ENCODE measurements at places on chromosomes 6 and 20.
A peak's percentile ranks its signal among the peaks of the same experiment; 100 is the strongest.

- DNase-seq, result no peak
These were observed 145.8 kb downstream of the PACRG start for GRCh38 chr6:162873537-162873936.

- DNase-seq, result peak; percentile 98
These were observed 12.1 kb upstream of the MRPS18A start for GRCh38 chr6:43699564-43700186.

DNA sequence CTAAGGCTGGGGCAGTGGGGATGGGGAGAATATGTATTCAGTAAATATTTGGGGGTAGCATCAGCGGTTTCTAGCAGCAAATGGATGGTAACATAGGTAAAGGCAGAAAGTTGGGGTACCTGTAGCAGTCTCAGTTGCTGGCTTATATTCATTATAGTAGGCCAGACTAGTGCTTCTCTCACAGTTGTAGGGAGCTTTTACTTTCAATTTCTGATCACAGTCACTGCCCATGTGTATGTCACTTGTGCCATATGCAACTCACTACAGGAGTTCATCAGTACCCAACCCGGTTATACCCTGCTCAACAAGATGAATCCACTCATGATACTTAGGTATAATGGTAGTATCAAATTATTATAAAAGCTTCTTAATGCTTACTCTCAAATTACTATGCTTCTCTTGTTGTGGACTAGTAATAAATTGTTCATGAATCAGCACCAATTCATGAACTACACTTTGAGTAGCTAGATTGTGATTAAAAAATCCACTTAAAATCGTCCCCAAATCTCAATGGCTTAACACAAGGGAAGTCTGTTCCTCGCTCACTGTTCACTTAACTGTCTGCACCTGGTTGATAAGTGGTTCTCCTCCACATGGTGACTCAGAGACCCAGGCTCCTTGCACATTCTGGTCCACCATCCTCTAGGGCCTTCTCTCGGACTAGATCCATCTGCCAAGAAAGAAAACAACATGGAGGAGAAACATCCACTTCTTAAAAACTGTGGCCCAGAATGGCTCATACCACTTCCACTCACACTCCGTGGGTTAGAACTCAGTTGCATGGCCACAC, 31.3 kb upstream of the MYLIP start:
- DNase-seq, result no peak

GRCh38 chr6:125886021-125886420, 70.5 kb upstream of the HINT3 start:
- peak; percentile 28 for DNase-seq

GRCh38 chr6:81253821-81254220, 498.7 kb downstream of the TENT5A start:
- no peak for DNase-seq

- DNase-seq, result no peak
These were observed 12.6 kb downstream of the DUSP22 start for GRCh38 chr6:304833-305370.

DNA sequence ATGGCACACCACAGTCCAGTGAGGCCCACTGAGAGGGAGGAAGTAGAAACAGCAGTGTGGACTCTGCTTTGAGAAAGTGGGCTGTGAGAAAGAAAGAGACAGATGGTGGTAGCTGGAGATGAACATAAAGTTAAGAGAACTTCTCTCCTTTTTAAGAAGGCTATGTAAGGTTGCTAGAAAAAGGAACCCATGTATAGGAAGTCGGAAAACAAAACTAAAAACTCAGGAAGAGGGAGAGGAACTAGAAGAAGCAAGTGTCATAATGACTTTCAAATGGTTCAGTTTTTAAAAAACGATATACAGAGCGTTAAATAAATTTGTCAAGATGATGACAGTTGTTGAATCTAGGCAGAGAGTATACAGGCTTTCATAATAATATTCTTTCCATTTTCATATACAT, 25.4 kb upstream of the GMNN start:
- no peak for DNase-seq

DNA sequence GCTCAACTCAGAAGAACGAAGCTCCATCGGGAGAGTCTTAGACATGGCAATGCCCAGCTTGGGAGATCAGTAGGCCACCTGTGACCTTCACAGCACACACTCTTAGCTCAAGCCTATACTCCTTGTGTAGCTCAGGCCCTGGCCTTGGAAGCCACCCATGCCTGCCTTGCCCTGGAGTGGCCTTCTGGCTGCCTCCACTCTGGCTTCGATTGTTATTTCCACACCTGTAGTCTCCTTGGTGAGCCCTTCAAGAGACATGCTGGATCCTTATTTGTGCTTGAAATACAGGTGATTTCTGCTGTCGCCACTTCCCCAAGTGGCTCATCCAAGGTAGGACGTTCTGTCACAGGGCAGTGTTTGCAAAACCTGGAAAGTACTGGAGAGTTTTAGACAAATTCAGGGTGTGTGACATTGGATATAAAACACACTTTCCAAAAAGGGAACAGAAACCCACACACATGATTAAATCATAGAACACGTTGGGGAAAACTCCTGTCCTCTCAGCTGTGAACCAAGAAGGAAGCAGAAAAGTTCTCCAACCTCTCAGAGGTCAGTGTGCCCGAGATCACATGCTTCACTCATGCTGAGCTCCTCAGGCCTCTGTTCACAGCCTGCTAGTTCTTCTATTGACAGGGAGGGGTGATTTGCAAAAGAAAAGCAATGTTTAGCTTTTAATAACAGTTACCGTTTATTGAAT, 391.8 kb downstream of the CDC5L start:
- no peak for DNase-seq

GRCh38 chr6:136012943-136013342, 161.4 kb downstream of the PDE7B start:
- DNase-seq, result no peak

- no peak for DNase-seq
These were observed 122.7 kb downstream of the MMS22L start for GRCh38 chr6:97160280-97160679.

- peak; percentile 62 for DNase-seq
These were observed 394.7 kb downstream of the THBS2 start for GRCh38 chr6:168858926-168859325.

DNA sequence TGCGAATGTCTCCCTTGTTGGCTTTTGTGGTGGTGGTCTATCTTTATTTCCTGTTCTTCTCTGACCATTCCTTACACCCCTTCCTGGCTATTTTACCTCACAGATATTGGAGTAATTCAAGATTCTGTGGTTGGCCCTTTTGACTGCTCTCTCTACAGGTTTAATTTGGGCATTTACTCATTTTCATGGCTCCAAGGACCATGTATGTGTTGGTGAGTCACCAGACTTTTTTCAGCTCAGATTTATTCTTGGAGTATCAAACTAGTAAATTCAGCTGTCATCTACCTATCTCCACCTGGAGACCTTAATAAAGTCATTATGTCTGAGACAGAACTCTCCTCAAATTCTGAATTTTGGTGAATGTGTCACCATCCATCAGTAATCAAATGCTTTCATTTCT, 15.5 kb downstream of the RNF146 start:
- DNase-seq, result no peak

DNA sequence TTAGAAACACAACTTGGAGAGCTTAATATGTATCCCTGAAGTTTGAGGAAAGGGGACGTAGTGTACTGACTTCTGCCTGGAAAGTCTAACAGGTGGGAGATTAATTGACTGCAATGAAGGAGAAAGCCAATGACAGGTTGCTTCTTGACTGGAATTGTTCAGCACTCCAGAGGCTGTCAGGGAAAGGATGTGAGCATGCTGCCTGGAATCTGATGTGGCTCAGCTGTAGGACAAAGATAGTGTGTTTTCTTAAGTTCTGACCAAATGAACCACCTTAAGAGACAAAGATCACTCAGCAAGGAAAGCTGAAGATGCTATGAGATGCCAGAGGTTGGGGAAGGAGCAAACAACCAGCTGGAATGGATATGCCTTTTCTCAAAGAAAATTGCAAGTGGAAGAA, 185.8 kb downstream of the PHF3 start:
- DNase-seq, result no peak

DNA sequence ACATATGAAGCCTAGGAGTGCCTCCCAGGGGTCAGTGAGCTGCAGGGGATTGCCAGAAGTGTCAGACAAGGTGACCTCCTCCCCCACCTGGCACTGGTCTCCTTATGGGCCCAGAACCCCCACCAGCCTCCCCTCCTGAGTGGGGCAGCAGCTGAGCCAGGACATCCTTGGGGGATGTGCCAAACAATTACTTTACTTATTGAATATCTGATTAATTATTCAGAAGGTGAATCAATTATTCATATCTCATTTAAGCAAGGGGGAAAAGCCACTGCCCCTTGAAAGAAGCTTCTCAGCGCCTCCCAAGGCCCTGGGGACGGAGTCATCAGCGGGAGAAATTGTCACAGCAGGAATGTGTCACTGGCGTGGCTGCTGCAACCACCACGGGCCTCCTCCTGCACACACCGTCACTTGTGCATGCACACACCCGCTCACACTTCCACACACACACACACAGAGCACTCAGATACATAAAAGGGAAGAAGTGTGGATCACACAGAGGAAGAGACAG, 123.4 kb upstream of the MAFB start:
- DNase-seq, result no peak

DNA sequence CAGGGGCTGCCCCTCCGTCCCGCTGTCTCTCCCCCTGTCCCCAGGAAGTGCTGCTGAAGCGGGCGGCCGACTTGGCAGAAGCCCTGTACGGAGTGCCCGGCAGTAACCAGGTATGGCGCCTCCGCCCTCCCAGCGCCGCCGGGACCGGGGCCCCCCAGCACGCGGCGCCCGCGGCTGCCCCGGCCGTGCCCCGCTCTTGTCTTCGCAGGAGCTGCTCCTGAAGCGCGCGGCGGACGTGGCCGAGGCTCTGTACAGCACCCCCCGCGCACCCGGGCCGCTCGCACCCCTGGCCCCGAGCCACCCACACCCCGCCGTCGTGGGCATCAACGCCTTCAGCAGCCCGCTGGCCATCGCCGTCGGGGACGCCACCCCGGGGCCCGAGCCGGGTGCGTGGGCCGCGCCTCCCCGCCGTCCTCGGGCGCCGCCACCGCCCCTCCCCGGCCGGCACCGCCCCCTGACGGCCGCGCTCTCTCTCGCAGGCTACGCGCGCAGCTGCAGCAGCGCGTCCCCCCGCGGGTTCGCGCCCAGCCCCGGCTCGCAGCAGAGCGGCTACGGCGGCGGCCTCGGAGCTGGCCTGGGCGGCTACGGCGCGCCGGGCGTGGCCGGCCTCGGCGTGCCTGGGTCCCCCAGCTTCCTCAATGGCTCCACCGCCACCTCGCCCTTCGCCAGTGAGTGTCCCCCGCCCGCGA, 48.4 kb downstream of the CPXM1 start:
- DNase-seq, result peak; percentile 76

DNA sequence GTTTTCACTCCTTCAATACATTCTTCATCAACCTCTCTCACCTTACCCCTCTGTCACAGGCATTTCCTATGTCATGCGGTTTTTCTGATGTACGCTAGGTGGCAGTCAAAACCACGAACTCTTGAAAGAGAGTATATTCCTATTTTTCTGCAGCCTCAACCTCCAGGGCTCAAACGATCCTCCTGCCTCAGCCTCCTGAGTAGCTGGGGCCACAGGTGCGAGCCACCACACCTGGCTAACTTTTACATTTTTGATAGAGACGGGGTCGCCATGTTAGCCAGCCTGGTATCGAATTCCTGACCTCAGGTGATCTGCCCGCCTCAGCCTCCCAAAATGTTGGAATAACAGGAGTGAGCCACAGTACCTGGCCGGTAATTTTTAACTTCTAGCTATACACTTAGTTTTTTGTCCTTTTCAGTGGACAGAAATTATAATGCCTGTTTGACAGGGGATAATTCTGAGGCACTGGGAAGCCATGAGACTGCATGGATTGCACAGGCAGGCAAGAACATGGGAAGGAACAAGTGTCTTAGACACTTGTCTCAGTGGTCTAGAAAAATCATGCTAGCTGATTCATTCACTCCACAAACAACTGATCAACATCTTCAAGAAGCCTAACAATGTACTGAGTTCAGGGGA, 22.5 kb upstream of the HFE start:
- peak; percentile 70 for DNase-seq

GRCh38 chr6:36570264-36570663, 23.0 kb upstream of the STK38 start:
- no peak for DNase-seq

- DNase-seq, result no peak
These were observed at the start of gene ADIG for GRCh38 chr20:38581013-38581412. Gene ADIG (plus strand): TSS chr20:38581197. CDS start chr20:38581251, 54 bp downstream.

DNA sequence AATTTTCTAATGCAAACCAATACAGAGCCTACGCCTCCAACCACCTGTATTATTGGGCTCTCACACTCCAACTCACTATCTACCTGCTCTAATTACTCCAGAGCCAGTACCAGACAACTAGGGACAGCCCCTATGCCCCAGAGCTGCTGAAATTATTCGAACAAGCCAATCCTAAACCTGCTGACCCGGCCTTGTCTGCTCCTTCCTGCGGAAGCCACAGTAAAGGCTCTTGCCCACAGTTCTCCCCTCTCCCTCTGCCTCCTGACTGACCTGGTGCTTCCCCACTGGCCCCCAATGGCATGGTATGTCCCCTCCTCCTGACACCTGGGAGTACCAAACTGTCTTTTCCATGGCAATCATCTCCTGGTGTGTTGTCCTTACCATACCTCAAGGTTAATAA, 4.1 kb upstream of the TOX2 start:
- DNase-seq, result no peak

GRCh38 chr6:24655215-24655614, 9.2 kb upstream of the KIAA0319 start:
- DNase-seq, result no peak

GRCh38 chr20:51468636-51469035, 73.9 kb downstream of the NFATC2 start:
- no peak for DNase-seq

- DNase-seq, result no peak
These were observed 6.5 kb upstream of the ROS1 start for GRCh38 chr6:117432273-117432672.

DNA sequence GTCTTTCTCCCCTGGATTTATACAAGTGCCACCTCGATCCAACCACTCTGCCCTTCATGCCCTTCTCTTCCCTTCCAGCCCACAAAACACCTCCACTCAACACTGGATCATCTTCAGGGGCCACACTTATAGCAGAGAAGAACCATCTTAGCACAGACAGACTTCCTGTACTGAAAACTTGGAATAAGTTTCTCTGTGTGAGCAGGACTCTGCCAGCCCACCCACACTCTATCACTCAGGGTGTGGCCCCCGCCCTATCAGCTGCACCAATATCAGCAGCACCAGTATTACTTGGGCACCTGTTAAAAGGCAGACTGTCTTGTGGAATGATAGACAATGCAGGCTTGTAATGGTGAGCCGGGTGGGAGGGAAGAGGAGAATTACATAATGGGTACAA, 86.7 kb downstream of the SCML4 start:
- DNase-seq, result no peak

All from NCI-H69 (cell line).